ENCODE measurements at places on chromosomes 3 and 15.

DNA sequence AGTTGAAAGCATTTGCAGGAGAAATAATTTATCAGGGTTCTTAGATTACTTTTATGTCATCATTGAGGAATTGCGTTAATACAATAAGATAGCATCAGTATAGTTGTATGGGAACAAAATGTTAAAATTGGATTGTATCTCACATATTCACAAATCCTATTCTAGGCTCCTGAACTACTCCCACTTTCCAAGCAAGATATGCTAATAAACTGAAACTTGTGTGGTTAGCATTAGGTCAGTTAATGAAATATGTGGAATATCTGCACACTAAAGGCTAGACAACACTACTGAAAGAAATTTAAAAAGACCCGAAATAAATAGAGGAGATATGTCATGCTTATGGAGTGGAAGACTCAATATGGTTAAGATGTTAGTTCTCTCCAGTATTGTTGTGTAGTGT lies 272.7 kb downstream of the DOCK3 start:
- DNase-seq, result no peak

GRCh38 chr3:55724821-55725220 lies 237.7 kb upstream of the WNT5A start:
- no peak for DNase-seq

- no peak for DNase-seq
These were observed 655 bp upstream of the FAM3D start for GRCh38 chr3:58667229-58667628.

- DNase-seq, result no peak
These were observed 76.5 kb downstream of the NUP210 start for GRCh38 chr3:13343601-13344000.

- DNase-seq, result no peak
These were observed 24.4 kb downstream of the NR2F2 start for GRCh38 chr15:96354731-96355567.

GRCh38 chr15:98875309-98875708 lies 132.3 kb downstream of the PGPEP1L start:
- DNase-seq, result no peak

DNA sequence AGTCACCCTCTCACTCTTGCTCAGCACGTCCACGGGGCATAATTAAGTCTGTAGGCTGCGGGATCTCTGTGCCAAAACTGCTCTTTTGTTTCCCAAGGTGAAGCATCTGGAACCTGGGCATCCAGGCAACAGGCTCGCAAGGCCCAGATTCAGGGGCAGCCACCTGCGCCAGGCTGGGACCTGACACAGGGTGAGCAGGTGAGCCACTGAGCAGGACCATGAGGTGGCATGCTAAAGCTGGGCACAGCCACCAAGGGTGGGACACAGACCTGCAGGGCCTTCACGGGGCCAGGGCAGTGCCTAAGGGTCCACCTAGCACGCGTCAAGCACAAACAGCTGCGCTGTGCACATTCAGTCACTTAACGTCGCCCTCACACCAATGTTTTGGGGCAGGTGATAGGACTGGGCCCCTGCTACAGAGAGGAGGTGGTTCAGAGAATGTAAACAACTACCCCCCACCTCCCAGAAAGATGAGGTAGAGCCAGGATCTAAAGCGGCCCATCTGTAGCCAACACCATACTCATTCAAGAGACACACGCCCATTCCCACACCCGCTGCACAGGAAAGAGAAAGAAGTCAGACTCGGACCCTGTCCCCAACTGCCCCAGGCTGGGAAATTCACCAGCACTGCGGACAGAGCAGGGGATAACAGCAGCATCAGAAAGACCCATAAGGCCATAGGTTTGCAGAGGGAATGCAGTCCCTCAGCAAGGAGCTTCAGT lies 16.3 kb downstream of the XXYLT1 start:
- no peak for DNase-seq

GRCh38 chr15:82710926-82711490 lies 1.3 kb upstream of the AP3B2 start:
- DNase-seq, result no peak

- no peak for DNase-seq
These were observed 39.3 kb downstream of the CHCHD6 start for GRCh38 chr3:126743350-126743749.

DNA sequence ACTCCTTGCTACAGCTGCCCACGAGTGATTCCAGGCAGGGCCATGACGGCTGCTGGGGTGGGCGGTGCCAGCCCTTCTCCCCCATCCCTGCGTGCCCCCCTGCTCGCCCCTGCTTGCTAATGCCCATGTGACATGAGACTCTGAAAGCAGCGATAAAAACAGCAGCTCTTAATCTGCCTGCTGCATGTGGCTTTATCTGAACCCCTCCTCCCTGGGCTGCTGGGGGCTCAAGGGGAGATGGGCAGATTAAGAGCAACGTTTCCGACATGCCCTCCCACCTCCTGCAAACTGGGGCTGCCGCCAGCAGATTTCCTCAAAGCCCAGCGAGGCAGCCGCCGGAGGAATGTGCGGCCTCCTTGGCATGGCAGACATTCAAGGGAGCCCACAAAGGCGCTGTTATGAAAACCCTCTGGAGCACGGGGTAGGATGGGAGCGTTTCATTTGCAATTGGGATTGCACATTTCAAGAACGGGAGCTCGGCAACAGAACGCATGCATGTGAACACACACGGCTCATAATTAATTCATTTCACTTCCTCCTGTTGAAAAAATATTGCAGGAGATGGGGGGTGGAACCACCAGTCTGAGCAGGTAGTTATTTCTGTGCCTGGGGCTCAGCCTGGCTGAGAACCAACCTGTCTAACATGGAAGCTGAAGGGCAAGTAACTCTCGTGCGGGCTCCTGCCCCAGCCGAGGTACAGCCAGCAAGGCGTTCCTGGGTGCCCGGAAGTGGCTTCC lies 504.2 kb upstream of the PROK2 start:
- DNase-seq, result no peak

DNA sequence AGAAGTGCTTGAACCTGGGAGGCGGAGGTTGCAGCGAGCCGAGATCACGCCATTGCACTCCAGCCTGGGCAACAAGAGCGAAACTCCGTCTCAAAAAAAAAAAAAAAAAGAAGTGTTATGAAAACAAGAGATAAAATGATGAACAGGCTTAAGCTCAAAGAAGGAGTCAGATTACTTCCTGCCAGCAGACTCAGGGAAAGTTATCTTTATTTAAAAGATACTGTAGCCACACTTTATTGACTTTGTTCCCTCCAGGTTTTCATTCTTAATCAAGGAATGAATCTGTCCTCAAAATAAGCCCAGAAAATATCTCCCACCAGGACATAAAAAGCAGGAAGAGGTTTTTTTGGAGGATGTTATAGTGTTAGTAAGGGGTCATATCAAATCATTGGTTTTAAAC lies 176.5 kb upstream of the KCNMB2 start:
- DNase-seq, result no peak

DNA sequence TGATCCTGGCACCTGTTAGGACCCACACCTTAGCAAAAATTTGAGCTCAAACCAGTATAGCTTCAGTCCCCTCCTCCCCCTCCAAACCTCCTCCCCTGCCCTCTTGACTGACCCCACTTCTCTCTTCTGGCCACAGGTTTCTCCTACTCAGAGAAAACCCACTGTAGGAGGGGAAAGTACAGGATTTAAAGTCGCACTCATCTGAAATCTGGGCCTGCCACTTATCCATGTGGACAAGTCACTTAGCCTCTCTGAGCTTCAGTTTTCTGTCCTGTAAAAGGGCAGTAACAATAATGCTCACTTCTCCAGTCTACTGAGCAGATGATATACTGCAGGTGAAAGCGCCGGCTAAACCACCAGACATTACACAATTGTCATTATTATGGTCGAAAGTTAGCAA lies 142.7 kb downstream of the MEGF11 start:
- no peak for DNase-seq

GRCh38 chr3:21216598-21216997 lies 534.4 kb downstream of the ZNF385D start:
- DNase-seq, result no peak

Measured in activated CD4-positive, CD25-positive, alpha-beta regulatory T cell treated with anti-CD3 and anti-CD28 coated beads, Interleukin-2, amount 50 U/mL, for 72 hours (primary cell).